ENCODE measurements at places on chromosomes 13 and 19.

GRCh38 chr19:15154002-15154612, 46.7 kb downstream of the NOTCH3 start:
- DNase-seq, result no peak

DNA sequence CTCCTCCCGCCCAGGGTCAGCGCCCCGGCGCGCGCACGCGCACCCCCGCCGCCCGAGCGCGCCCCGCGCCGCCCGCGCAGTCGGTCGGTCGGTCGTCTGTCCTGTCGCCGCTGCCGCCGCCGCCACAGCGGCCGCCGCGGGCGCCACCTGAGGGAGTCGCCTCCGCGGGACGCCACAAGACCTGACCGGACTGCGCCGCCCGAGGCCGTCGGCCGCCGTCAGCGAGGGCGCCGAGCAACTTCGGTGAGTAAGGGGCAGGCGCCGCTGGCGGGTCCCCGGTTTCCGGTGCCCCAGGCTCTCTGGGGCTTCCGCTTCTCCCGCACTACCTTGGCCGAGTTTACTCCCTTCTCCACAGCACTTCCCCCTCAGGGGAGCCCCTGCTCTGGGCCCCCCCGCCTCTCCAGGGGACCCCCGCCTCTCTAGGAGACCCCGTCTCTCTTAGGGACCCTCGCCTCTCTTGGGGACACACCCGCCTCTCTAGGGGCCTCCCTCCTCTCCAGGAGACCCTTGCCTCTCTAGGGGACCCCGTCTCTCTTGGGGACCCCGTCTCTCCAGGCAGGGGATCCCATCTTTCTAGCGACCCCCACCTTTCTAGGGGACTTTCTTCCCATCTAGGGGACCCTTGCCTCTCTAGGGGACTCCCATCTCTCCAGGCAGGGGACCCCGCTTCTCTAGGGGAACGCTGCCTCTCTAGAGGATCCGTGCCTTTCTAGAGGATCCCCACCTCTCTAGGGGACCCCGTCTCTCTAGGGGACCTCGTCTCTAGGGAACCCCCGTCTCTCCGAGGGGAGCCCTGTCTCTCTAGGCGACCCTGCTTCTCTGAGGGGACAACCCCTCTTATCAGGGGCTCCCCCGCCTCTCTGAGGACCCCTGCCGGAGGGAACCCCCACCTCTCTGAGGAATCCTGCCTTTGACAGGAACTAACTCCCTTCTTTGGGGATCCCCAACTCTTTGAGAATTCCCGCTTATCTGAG, 19.3 kb upstream of the GATAD2A start:
- DNase-seq, result no peak

- DNase-seq, result no peak
These were observed 87.1 kb downstream of the CCNA1 start for GRCh38 chr13:36519432-36519831.

DNA sequence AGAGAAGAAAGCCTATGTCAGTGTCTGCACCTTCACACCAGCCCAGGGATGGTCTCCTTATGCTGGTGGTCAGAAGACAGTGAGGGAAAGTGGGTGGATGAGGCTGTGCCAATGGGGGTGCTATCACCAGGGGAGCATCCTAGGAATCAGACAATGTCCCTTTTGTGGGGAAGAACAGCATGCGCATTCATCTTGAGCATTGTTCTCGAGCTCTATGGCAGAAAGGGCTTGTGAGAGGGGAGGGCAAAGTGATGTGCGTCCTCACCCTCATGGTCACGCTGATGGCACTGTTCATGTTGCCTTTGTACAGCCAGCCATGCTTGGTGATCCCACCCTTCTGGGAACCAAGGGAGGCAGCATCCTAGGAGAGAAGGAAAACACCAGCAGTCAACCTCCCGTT, 56.1 kb downstream of the DOCK9 start:
- DNase-seq, result no peak

DNA sequence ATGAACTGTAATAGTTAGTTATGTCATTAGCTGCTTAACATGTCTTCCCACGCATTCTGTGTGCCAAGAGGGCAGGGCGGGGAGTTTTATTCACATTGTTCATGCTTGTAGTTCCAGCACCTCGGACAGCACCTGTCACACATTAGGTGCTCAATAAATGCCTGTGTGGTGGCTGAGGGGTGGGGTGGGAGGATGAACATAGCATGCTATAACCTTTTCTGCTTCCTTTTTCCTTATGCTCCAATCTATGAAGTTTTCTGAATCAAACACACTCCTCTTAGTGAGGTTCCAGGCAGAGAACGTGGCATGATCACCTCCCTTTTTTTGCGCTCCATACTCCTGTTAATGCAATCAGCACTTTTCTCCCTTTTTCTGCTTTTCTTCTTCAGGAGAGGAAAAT, 15.8 kb upstream of the PTPRS start:
- no peak for DNase-seq

DNA sequence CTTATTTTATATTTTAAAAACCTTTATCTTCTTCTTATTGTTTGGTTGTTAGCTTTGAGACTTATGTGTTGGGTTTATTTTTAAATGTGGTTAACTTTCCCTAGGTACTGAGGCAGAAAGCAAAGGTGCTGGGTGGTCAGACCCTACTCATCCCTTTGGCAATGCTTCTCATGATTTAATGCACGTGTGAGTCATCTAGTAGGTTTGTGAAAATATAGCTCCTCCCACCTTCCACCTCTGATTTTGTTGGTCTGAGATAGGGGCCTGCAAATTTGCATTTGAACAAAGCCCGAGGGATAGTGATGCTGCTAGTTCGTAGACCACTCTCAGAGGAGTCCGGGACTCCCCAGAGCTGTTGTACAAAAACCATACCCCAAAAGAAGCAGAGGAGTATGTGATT, 771.3 kb upstream of the ARGLU1 start:
- DNase-seq, result no peak

- no peak for DNase-seq
These were observed 70.9 kb upstream of the WASF3 start for GRCh38 chr13:26486550-26486949.

GRCh38 chr19:32241932-32242710, 103.3 kb upstream of the ZNF507 start:
- DNase-seq, result no peak

DNA sequence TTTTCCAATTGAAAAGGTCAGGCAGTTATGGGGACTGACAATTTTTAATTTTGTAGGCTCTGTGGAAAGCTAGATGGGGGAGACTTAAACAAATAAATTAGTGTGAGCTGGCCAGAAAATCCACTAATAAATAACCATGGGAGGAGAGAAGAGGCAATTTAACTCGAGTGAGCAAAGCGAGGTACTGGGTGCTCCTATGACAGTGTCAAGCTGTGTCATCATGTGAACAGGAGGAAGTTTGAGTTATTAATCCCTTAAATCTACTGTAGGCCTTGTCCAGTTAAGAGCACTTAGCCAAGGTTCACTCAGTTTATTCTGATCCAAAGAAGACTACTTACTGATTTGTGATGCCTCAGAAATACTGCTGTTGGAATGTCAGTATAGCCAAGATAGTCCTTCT, 122.8 kb downstream of the OXGR1 start:
- DNase-seq, result peak; percentile 4

DNA sequence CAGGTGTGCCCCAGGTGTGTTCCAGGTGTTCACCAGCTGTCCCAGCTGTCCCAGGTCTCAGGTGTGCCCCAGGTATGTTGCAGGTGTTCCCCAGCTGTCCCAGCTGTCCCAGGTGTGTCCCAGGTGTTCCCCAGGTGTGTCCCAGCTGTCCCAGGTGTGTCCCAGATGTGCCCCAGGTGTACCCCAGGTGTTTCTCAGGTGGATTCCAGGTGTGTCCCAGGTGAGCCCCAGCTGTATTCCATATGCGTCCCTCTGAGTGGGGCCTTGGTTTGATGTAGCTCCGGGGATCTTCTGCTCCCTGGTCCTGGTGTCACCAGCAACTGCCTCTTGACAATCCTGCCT, 719 bp upstream of the GRK1 start:
- DNase-seq, result no peak

GRCh38 chr13:43520351-43520750, 266.4 kb downstream of the ENOX1 start:
- no peak for DNase-seq

GRCh38 chr13:32660227-32660626, 74.0 kb downstream of the PDS5B start:
- no peak for DNase-seq

GRCh38 chr19:10742476-10742875, 24.6 kb downstream of the DNM2 start:
- no peak for DNase-seq

GRCh38 chr19:7844405-7844804, 14.4 kb downstream of the EVI5L start:
- DNase-seq, result no peak

DNA sequence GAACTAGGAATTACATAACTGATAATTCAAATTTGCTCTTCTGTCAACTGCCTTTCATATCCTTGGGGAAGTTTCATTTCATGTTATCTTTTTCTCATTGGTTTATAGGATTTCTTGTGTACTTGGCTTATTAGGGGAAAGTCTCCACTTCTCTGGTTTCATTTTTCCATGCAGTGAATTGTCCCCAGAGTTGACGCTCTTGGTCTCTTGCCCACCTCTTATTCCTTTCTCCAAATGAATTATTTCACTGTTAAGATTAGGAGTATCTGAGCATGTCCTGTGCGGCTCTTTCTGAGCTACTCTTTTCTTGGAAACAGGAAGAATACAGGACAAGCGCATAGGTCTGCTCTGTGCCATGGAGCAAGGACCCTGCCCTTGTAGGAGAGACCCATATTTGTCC, 104.8 kb downstream of the POSTN start:
- no peak for DNase-seq

DNA sequence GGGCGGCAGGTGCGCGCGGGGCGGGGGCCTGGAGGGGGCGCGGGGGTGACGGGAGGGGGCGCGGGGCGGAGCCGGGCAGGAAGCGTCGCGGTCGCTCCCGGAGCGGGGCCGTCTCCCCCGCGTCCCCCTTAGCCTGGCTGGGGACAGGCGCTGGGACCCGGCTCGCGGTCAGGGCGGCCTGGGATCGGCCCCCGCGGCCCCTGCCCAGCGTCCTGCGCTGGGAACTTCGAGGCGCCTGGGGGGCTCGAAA, 74.7 kb upstream of the MCF2L start:
- DNase-seq, result no peak

DNA sequence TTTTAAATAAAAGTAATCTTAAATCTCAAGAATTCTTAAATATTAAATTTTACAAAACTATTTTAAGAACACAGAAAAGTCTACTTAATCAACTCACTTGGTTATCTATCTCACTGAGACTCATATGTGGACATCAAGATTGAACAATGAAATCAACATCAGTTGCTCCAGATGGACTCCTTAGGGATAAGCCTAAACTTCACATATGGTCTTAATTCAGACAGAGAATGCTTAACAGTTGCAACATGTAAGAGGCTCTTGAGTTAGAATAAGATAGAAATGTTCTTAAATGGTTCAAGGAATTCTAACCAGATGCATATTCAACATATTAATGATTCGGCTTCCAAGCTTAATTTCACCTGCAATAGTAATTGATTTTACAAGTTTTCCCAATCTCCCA, 1730.9 kb downstream of the PCDH9 start:
- DNase-seq, result no peak

GRCh38 chr19:32219881-32220472, 125.4 kb upstream of the ZNF507 start:
- no peak for DNase-seq

- no peak for DNase-seq
These were observed 1.2 kb upstream of the PLPP2 start for GRCh38 chr19:292281-292884.

GRCh38 chr13:76289558-76289957, 596.6 kb downstream of the KCTD12 start:
- DNase-seq, result no peak

DNA sequence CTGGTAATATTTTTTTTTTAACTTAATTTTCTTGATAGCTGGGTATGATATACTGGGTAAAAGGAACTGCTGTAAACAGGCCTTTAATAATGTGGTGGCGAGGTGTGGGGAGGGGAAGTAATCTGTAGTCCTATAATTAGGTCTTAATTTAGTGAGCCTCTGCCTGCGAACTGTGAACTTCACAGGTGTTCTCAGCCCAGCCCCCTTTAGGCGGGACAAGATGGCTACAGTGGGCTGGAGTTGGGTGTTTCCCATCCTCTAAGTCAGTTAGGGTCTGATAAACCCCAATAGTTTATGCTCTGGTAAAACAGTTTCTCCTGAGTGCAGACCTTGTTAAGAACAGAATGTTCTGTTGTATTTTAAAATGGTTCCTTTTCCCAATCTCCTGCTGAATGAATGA, 97.6 kb upstream of the SERP2 start:
- DNase-seq, result no peak

GRCh38 chr19:44684892-44685863, 13.8 kb upstream of the CEACAM16 start:
- no peak for DNase-seq

- no peak for DNase-seq
These were observed 49.9 kb upstream of the RFXAP start for GRCh38 chr13:36769126-36769525.

- DNase-seq, result no peak
These were observed 9.7 kb downstream of the EXOC3L2 start for GRCh38 chr19:45235485-45235884.

DNA sequence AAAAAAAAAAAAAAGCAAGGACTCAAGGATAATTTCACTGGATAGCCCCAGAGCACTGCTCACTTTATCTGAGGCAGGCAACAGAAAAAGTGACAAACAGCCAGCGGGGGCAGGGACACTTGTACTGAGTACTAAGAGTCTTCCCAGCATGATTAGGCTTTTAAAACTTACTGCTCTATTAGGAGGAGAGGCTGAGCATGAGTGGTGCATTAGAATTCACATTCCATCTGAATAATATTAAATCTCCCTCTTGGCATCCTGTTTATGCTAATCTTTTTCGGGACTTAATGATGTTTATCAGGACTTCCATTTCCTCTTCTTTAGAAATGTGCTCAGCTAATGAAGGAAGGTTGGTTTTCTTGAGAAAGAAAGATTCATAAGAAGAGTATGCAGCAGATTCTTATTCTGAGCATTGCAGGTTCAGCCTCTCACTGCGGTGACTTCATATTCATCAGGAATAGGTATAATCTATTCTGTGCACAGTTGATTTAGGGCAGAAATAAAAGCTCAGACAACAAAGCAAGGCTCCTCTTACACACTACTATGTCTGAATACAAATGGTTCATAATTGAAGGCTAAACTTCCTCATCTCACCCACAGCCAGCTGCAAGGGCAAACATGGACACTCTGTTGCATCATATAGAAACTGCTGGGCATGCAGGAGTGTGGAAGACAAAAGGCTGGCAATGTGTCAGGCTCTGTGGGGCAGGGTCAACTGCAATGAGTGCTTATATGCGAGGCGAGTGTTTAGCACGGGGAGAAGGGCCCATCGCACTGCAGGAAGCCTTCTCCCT, 107.0 kb downstream of the KL start:
- DNase-seq, result no peak

DNA sequence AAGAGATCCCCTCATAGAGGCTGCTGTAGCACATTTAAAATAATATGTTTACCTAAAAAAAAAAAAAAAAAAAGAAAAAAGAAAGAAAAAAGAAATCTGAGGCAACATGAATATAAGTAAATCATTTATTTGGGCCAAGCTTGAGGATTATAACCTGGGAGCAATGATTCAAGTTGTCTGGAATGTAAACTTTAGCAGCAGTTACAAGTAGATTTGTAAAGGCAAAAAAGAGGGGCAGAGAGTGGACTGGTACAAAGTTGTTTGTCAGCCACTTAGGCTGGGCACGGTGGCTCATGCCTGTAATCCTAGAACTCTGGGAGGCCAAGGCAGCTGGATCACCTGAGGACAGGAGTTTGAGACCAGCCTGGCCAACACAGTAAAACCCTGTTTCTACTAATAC, 11.3 kb downstream of the ZNF43 start:
- DNase-seq, result no peak

Measured in NCI-H510A (cell line).